ENCODE measurements at places on chromosomes 12 and 14.

GRCh38 chr12:47223848-47224213 lies 144.1 kb upstream of the AMIGO2 start:
- no peak for DNase-seq

DNA sequence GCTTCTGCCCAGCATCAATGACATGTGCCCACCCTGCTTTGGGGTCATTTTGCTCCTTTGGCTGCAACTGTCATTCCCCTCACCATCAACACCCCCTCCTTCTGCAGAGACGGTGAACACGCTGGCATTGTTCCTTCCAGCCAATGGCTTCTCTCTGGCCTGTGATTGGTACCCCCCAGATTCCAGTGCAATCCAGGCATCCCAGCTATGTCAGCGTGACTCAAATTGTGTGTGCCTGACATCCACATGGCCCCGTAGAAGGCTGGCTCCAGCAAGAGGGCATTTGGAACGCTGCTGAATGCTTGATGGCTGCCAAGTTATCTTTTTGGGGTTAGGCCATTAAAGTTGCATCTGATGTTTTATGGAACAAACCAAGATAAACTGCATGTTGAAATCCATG lies 21.0 kb upstream of the CCND2 start:
- DNase-seq, result no peak

GRCh38 chr12:132356691-132357622 lies 27.6 kb upstream of the GALNT9 start:
- DNase-seq, result no peak

- no peak for DNase-seq
Observed at GRCh38 chr12:95637471-95638155, 86.3 kb upstream of the USP44 start.

- DNase-seq, result no peak
Observed at GRCh38 chr12:92369636-92370035, 224.0 kb upstream of the BTG1 start.

DNA sequence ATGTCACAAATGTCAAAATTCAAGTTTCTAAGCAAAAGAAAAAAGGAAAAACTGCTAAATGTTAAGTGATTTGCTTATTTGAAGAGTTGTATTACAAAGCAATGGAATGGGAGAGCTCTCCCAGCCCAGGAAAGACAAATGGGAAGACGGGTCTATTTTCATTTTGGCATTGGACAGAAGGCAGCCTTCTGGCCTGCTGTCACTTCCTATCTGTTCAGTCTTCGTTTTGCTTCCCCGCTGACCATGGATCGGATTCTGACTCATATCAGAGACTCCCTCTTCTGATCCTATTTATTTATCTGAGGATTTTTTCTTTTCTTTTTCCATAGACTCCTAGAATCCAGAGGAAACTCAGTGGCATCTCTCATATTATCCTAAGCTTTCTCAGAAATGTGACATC lies 634.9 kb downstream of the DIO2 start:
- DNase-seq, result no peak

DNA sequence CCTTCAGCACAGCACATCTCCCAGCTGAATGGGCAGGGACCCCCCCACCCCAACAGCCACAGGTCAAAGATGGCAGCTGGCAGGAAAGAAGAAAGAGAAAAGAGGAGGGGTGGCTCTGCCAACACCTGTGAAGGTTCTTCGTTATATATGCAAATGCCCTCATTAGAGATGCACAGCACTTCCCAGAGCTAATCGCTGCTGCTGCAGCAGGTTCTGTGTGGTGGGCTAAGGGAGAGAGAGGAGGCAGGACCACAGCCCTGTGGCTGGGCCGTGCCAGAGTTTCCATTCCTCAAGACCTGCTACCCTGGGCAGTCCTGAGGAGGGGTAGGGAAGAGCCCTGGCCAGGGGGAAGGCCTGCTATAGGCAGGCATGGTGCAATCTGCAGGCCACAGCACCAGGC lies 28.7 kb downstream of the SMUG1 start:
- DNase-seq, result no peak

DNA sequence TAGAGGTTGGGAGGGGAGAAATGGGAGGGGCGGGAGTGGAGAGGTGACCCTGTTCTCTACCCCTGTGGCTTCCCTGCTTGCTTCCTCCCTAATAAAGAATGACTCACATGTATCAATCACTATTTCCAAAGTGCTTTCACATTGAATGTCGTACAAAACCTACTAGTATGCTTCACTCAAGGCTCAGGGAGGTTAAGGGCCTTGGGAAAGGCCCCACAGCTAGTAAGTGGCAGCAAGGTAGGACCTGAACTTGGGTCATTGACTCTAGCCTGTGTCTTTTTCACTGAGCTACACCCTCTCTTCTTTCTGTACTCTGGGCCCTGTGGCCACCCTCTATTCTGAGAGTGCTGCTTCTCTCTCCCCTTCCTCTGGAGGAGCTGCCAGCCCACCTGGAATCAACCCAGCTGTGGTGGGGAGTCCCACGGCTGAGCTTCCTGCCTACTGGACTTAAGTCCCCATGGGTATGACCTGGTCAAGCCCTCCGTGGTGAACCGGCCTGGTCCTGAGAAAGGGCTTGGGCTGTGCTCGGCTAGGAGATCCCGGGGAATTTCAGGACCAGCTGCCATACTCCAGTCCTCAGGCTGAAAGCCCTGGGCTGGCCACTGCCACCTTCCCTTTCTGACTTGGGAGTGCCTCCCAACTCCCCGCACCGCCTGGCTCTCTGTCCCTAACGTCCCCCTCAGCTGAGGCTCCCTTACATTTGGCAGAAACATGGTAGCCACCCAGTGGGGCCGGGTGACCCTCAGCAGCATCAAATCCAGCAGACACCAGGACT lies 13.0 kb downstream of the SLC48A1 start:
- DNase-seq, result no peak

- no peak for DNase-seq
Observed at GRCh38 chr12:125142601-125143000, 77.4 kb downstream of the AACS start.

GRCh38 chr12:123033392-123034021 lies 53.0 kb downstream of the ARL6IP4 start:
- DNase-seq, result no peak

DNA sequence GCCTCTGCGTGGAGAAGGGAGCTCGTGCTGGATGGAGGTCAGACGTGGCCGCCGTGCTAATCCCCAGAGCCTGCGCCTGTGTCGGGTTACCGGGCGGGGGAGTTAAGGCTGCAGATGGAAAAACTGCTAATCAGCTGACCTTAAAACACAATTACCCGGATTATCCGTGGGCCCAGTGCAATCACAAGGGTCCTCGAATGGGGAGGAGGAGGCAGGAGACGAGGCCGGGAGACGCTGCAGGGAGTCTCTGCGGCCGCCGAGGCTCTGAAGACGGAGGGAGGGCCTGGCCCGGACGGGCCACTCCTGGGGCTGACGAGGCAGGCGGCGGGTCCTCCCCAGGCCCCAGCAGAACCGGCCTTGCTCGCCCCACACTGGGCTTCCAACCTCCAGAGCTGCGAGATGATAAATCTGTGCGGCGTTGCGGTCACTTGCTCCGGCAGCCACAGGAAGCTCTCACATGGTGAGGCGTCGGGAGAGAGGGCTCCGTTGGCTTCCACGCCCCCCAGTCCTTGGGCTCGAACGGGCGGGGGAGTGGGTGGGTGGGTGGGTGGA lies 32.9 kb upstream of the FBRSL1 start:
- no peak for DNase-seq

DNA sequence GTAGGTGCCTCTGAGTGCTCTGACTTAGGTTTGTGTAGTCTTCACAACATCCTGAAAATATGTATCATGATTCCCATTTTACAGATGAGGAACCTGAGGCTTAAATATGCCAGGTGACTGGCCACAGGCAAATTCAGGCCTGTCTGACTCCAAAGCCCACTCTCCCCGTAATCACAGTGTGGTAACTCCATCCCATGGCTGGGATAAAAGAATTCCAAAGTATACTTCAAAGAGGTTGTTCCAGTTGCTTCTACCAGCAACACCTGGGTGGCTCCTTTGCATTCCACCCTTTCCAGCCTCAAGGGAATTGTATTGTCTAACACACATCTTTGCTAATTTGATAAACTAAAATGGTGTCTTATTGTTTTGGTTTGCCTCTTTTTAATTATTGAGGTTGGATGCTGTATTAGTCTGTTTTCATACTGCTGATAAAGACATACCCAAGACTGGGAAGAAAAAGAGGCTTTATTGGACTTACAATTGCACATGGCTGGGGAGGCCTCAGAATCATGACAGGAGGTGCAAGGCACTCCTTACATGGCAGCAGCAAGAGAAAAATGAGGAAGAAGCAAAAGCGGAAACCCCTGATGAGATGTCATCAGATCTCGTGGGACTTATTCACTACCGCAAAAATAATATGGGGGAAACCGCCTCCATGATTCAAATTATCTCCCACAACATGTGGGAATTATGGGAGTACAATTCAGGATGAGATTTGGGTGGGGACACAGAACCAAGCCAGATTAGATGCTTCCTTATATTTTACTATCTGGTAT lies 9.9 kb upstream of the CHST11 start:
- no peak for DNase-seq
